Occipital lobe (tissue), 3 donors: ENCODE measurements at places on chromosomes 7 and 10. TPM values are rescaled to one million over a fixed set of nuclear protein-coding genes. Genes with fewer than 3 reads are reported as not detected.

Gene NYAP1
- total RNA-seq: 47.9 TPM

Gene MEST
- 85.8 TPM for total RNA-seq

Gene PRF1
- total RNA-seq: not detected

Gene BMPER
- total RNA-seq: 4.5 TPM

Gene IGFBP3
- total RNA-seq: 4.2 TPM

Gene PPP1R17
- total RNA-seq: 2.7 TPM

Gene KCNIP2
- 6.9 TPM for total RNA-seq

- DNase-seq: no peak
These were observed 381.0 kb upstream of the NRP1 start for GRCh38 chr10:33715303-33715975.

DNA sequence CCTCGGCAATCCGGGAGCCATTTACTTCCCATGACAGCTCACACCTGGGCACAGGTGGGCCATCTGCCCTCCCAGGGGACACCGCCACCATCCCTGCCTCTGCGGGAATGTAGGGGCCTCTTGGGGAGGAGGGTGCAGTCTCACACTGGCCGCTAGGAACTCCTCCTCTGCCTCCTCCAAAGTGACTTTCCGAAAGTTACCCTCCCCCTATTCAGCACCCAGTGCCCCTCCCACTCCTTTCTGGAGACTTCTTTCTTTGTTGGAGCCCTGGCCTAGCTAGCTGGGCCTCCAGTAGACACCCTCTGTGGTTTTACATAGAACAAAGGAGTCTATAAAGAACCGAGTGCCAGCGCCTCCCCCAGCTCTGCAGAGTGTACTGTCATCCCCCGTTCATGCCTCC is 45.8 kb upstream of the MNX1 start:
- no peak for DNase-seq

GRCh38 chr10:53025172-53025711 is 252.7 kb upstream of the MBL2 start:
- DNase-seq: no peak

- DNase-seq: no peak
These were observed 45.8 kb upstream of the CARD11 start for GRCh38 chr7:3089493-3089892.

DNA sequence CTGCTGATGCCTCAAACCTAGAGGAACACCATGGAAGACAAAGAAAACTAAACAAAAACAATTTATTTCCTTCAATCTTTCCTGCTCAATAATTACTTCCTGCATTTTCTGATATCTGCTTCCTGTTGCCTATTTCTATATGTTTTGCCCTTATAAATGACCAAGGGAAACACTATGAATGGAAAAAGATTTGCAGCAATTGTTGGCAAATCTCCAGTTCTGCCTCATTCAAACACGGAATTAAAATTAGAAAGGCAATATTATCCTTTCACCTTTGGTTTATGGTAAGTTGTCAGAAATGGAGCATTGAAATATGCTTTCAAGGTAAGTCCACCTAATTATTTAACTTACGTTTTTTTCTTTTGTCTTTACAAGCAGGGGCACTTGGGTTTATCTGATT is 552.2 kb upstream of the ANKRD30A start:
- DNase-seq: no peak
